ENCODE measurements at places on chromosomes 1 and 21. TPM values are rescaled to one million over a fixed set of nuclear protein-coding genes. Genes with fewer than 3 reads are reported as not detected.

TTC22 gene
- total RNA-seq = 2.2 TPM

HRNR gene
- not detected for total RNA-seq

HP1BP3 gene
- 104 TPM for total RNA-seq

HPDL gene
- not detected for total RNA-seq

TRABD2B gene
- total RNA-seq = 0.28 TPM

CXADR gene
- total RNA-seq = 26.8 TPM

GRCh38 chr1:110152133-110152785 lies 2.0 kb downstream of the SLC6A17 start:
- no peak for DNase-seq

GRCh38 chr1:86992861-86993260 lies 78.4 kb downstream of the HS2ST1 start:
- DNase-seq = no peak

GRCh38 chr21:42465803-42466127 lies 30.3 kb downstream of the RSPH1 start:
- DNase-seq = no peak

GRCh38 chr21:45041351-45041805 lies 33.0 kb upstream of the ADARB1 start:
- no peak for DNase-seq
